Stimulated activated CD8-positive, alpha-beta memory T cell treated with anti-CD3 and anti-CD28 coated beads, Interleukin-2, amount 100 ng/mL, for 1 hour (primary cell): ENCODE measurements at places on chromosomes 13 and 19.

- DNase-seq: no peak
These were observed 131.2 kb downstream of the CRYL1 start for GRCh38 chr13:20394506-20394905.

DNA sequence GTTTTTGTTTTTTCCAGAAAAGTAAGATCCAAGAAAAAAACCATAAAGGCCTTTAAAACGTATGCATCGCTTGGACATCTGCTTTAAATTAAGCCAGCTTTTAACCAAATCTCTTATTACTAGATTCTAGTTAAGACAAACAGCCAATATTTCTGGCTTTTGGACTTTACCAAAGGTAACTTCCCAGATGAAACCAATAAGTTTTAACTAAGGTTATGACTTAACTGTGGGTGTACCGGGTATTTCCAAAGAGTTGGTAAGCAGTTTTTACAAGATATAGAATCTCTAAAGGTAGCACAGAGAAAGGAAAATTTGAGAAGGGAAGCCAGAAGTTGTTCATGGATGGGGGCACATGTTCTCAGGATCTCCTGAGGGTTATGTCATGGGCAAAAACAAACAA lies 34.0 kb downstream of the CEACAM1 start:
- DNase-seq: no peak

- DNase-seq: no peak
These were observed at the start of gene KMT2B for GRCh38 chr19:35717665-35718344. Gene KMT2B, plus strand, starts transcription at chr19:35718003. Its CDS starts 16 bp downstream, at chr19:35718019.

DNA sequence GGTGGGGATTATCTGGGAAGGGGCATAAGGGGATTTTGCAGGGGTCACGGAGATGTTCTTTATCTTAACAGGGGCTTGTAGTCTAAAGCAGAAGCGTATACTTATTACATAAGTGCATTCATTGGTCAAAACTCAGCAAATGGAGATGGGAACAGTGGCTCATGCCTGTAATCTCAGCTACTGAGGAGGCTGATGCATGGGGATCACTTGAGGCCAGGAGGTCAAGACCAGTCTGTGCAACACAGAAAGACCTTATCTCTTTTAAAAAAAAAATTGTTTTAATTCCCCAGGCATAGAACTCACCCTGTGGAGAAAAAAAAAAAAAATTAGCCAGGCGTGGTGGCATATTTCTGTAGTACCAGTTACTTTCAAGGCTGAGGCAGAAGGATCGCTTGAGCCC lies 18.9 kb downstream of the FAM187B start:
- no peak for DNase-seq

- no peak for DNase-seq
These were observed 514.5 kb downstream of the IRS2 start for GRCh38 chr13:109271555-109272541.

GRCh38 chr13:31242367-31242766 lies 42.6 kb downstream of the B3GLCT start:
- no peak for DNase-seq

DNA sequence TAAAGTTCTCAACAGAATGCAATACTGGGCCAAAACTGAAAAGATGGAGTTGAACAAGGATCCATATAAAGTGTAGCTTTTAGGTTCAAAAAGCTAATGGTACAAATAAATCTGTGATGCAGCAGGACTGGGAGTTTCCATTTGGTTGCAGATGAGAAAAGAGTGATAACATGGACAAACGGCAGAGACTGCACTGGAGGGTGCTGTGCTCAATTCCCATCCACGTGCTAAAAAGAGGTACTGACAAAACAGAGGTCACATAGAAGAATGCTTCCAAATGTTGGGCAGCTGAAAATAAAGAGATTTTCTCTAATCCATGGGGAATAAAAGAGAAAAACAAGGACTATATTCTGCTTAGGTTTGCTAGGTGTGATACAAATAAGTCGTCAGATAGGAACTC lies 461.6 kb downstream of the LIG4 start:
- DNase-seq: no peak

- no peak for DNase-seq
These were observed 35.4 kb downstream of the ZNF557 start for GRCh38 chr19:7104747-7105447.

GRCh38 chr13:32737111-32737571 lies 150.9 kb downstream of the PDS5B start:
- DNase-seq: no peak

GRCh38 chr13:90968166-90968904 lies 379.2 kb upstream of the MIR17HG start:
- no peak for DNase-seq

DNA sequence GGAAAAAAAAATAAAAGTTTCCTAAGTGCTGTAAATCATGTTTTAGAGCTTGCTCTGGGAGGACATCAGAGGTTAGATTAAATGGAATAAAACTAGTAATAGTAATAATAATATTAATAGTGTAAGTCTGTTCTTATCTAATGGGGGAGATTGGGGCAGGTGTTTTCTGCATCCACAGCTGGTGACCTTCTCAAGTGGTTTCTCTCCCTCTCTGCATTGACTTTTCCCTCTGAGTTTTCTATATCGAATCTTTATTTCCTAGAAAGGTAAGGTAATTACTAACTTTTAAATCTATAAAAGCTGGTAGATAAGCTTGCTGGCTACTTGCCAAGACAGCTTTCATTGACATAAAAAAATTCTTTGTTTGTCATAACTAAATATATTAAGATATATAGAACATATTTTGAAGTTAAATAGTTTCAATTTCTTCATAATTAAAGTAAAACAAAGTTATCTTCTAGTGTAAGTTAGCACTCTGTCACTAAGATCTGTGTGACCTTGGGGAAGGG lies 49.6 kb upstream of the DIAPH3 start:
- no peak for DNase-seq

DNA sequence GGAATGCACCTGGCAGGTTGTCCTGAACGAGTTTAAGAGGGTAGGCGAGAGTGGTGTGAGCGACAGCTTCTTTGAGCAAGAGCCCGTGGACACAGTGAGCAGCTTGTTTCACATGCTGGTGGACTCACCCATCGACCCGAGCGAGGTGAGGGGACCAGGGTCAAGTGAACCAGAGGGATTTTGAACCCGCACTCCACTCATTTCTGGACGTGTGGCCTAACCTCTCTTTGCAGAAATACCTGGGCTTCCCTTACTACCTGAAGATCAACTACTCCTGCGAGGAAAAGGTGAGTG lies 1.7 kb downstream of the CATSPERG start:
- DNase-seq: no peak

DNA sequence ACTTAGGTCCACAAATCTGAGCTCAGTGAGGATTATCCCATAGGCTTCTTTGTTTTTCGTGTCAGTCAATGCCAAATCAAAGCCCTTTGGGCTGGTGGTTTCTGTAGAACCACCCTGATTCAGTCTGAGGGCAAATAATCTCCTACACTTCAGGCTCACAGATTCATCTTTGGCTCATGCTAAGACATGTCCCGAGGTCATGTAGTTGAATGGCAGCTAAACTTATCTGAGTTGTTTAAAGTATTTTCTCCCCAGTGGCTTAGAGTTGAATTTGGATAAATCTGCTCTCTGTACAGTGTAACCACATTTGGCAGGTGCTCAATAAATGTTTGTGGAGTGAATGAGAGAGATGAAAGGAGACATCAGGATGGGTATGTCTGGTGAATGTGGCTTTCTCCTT lies 13.1 kb upstream of the SLC25A42 start:
- no peak for DNase-seq
